ENCODE measurements at places on chromosomes 11 and 22.

DNA sequence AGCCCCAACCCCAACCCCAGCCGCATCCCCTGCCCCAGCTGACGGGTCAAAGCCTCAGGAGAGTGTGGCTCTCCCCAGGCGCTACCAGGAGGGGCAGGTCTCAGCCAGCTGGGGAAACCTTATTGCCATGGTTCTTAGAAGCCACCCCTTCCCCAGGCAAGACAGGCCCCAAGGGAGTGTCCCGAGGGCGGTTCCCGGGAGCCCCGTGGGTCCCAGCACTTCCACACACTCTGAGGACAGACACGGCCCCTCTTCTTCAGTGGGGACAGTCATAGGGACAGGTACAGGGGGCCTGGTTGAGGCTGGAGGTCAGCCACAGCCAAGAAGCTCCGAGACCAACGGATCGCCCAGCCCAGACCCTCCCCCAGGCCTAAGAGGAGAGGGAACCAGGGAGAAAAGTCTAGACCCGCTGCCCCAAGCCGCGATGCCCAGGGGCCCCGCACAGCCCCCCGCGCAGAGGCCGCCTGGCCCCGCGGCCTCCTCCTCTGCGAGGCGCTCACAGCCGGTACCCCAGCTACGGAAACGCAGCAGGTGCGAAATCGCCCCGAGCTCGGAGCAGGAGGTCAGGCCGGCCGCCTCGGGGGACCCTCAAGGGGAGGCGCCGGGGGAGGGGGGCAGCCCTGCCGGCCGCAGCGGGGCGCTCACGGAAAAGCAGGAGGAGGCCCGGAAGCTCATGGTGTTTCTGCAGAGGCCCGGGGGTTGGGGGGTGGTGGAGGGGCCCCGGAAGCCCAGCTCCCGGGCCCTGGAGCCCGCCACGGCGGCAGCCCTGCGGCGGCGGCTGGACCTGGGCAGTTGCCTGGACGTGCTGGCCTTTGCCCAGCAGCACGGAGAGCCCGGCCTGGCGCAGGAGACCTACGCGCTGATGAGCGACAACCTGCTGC is 2.6 kb downstream of the KLHDC7B start:
- no peak for DNase-seq

DNA sequence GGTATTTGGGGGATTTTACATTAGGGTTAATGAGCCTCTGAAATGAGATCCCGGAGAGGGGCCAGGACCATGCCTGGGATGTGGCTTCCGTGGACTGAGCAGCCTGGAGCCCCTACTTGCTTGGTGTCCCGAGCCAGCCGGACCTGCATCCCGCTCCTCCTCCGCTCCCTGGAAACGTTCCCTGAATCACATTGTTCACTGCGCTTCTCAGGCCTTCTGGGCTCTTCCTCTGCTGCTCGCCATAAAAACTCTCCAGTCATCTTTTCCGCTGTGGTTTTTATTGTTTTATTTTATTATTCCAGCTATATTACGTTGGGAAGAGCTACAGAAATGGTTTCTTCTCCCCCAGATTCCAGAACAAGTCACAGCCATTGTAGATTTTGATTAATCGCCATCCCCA is 13.3 kb upstream of the KCNQ1OT1 start:
- DNase-seq, result no peak

- DNase-seq, result no peak
Observed at GRCh38 chr22:19723232-19723982, at the start of gene GP1BB. TSS of gene GP1BB (plus strand) at chr22:19723539. CDS start at chr22:19723570, 31 bp downstream.

DNA sequence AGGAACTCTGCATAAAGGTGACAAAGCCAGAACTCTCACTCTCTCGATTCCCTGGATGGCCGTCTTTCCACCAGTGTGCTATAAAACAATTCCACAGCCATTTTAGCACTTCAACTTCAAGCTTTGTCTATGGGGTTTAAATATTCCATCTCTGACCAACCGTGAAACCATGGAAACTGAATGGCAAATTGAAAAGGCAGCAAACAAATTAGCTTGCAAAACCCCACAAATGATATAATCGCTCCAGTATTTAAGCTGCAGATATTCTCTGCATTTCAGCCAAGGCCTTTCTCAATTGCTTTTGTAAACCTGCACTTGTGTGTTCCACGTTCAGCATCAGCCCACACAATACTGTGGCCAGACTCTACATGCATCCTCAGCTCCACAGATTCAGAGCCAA is 131.7 kb upstream of the ISX start:
- DNase-seq, result no peak

GRCh38 chr11:2211113-2211971 is 39.7 kb upstream of the TH start:
- DNase-seq, result peak; percentile 38

GRCh38 chr11:117366875-117367274 is 39.2 kb downstream of the CEP164 start:
- no peak for DNase-seq

DNA sequence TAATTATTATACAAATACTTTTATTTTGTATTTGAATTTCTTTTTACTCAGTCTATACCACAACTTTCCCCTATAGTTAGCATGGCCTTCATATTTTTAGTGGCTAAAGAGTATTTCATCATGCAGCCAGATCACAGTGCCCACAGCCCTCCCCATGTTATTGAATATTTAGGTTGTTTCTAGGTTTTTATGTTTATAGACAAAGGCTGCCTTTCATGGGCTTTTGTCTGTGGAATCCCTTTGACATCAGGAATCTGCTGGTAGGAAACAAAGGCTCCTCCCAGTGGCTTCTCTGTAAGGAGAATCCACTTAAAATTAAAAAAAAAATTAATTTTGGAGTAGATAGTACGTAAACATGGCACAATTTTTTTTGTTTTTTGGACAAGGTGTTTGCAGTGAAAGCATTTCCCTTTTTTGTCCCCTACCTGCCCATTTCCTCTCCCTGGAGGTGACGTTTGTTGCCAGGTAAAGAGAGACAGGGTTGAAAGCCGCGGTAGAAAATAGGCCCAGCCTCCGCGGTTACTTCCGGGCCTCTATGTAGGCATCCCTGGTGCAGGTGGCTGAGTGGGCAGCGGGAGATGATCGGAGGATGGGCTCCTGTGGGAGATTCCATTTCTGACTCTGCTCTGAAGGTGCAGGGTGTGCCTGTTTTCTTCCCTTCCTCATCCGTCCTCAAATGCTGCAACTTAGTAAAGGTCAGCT is 82.2 kb upstream of the OR4B1 start:
- DNase-seq, result no peak

DNA sequence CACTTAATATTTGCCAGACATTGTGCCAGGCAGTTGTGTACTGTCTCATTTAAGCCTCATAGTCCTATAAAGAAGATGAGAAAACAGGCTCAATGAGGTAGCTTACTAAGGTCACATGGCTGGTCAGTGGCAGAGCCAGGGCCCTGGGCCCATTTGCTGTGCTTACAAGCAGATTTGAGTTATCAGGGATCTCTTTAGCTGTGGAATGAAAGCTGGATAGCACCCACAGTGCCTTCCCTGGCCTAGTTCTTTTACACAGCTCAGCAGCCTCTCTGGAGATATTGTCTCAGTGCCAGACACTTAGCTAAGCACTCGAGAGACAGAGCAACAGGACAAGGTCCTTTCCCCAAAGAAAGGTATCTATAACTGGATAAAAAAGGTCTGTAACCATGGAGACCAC is 6.1 kb downstream of the TMEM86A start:
- DNase-seq, result peak; percentile 70

DNA sequence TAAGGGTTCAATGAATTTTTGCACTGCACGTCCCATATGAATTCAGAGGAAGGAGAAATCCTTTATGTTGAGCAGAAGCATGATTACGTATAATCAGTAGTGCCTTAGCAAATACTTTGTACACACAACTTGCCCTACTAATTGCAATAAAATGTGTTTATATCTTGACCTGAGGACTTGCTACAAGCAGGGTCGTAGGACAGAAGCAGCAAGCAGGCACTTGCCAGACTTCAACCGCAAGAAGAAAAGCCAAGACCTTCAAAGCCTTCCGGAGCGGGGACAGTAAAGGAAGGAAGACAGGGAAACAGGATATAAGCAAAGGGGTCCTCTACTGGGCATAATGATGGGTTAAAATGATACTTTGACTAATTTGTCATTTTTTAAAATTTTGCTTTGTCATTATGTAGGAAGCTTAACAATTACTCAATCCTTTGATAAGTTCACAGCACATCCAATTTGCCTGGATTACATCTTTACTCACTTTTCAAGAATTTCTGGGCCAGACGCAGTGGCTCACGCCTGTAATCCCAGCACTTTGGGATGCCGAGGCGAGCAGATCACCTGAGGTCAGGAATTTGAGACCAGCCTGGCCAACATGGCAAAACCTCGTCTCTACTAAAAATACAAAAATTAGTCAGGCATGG is 23.2 kb upstream of the UBASH3B start:
- no peak for DNase-seq

DNA sequence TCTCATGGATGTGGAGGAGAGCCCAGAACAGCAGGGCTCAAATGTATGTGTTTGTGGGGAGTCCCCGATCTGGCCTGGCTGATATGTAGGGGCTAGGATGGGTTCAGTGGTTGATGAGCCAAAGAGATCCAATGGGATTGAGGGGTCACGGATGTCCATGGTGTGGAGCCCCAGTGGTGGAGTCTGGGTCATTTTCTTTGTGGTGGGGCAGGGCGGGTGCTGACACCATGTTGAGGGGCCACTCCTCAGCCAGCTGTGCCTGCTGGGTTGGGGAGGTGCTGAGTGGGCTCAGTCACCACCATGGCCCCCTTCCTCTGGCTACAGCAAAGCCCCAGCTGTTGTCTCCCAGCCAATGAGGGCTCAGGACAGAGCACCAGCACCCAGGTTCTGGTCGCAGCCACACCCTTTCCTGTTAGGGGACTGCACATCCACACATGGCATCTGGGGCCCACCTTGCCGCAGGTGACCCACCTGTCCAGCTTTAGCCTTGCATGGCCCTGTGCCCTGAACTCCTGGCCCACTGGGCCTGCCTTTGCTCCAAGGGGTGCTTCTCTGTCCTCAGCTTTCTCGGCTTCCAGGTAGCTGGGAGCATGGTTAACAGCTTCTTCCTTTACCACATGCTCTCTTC is 3.2 kb upstream of the GNAZ start:
- DNase-seq, result no peak

- DNase-seq, result no peak
Observed at GRCh38 chr11:27233654-27234042, 129.4 kb downstream of the CCDC34 start.

DNA sequence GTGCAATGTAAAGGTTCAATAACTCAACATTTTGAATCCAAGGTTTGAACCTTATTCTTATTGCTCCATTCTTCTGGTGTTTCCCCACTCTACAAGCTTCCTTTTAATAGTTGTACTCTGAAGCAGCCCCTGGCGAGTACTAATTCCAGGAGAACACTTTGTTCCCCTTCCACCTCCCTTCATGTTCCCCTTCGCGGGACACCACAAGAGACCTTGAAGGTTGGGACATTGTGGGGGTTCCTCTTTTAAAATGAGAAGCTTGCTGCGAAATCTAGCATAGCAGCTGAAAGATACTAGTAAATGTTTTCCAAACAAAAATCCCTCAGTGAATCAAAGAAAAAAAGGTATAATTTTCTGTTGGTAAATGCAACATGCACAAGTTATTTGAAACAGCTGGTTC is 626.3 kb upstream of the LRRC4C start:
- no peak for DNase-seq
